Activated CD8-positive, alpha-beta T cell treated with anti-CD3 and anti-CD28 coated beads, Interleukin-2, amount 10 ng/mL, durations not matched to agents 7 days and 5 days (primary cell): ENCODE measurements at places on chromosomes 6 and 20.

DNA sequence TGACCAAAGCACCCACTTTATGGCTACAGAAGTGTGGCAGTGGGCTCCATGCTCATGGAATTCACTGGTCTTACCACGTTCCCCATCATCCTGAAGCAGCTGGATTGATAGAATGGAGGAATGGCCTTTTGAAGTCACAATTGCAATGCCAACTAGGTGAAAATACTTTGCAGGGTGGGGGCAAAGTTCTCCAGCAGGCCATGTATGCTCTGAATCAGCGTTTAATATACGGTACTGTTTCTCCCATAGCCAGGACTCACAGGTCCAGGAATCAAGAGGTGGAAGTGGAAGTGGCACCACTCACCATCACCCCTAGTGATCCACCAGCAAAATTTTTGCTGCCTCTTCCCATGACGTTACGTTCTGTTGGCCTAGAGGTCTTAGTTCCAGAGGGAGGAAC is 60.5 kb upstream of the GMDS start:
- no peak for DNase-seq

DNA sequence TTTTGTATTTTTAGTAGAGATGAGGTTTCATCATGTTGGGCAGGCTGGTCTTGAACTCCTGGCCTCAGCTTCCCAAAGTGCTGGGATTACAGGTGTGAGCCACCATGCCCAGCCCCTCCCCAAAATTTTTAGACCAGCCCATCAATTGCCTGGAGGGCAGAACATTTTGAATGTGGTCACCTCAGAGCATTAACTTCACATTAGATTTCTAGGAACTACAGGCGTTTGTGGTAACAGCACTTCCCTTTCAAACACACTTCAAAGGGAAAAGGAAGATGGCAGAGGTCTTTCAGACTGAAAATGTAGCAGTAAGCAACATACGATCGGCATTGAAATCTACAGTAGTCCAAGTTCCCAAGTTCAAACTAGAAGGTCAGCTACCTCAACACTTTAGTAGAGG is 12.3 kb upstream of the SLA2 start:
- DNase-seq: peak; percentile 63

DNA sequence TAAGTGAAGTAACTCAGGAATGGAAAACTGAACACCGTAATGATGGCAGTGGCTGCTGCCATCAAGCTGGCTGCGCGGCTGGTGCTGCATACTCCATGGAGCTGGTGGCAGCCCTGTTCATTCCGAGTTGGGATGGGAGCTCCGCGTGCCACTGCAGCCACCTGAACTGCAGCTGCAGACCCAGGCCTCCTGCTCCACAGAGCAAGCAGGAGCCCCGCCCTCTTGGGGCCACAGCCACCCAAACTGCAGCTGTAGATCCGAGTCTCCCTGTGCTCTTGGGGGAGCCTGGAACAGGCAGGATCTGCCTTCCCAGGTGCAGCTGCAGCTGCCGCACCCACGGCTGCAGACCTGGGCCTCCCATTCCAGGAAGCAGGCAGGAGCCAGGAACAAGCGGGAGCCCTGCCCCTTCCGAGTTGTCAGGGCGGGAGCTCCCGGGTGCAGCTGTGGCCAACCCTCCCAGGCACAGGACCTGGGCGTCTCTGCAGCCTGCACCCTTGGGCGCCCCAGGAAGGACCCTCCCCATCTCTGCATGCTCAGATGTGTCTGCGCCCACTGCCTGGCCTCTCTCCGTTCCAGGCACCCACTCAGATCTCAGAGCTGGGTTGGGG is 120.2 kb downstream of the GMPR start:
- DNase-seq: no peak

- DNase-seq: no peak
Measured at GRCh38 chr6:88177961-88178464, 11.9 kb upstream of the CNR1 start.

DNA sequence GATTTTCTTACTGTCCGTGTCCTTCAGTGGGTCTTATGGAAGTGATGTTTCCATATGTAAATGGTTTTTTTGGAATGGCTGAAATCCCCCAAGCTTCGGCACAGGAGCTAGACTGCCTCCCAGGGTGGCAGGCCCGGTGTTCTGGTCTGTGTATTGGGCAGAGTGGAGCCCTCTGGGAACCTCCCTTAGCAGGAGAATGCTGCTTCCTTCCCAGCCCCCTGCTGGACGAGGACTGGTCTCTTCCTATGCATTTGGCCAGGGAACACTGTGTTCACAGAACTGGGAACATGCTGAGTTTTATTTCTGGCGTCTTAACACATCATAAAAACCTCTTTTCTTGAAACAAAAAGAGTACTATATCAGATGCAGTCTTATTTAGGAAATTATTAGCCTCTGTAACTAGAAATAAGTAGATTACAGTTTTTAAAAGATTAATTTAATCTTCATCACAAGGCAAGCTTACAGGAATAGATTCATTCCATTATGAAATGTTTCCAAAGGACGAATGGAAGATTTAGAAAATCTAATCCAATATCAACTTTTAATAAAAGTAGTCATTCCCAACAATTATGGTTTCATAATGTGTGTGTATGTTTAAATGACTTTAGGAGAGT is 56.6 kb downstream of the SYTL3 start:
- no peak for DNase-seq

- DNase-seq: no peak
Measured at GRCh38 chr20:24350923-24351368, 118.5 kb upstream of the SYNDIG1 start.

GRCh38 chr6:13709689-13710551 is 1.7 kb downstream of the RANBP9 start:
- DNase-seq: peak; percentile 33

GRCh38 chr6:122947355-122947754 is 48.7 kb upstream of the CLVS2 start:
- DNase-seq: no peak

DNA sequence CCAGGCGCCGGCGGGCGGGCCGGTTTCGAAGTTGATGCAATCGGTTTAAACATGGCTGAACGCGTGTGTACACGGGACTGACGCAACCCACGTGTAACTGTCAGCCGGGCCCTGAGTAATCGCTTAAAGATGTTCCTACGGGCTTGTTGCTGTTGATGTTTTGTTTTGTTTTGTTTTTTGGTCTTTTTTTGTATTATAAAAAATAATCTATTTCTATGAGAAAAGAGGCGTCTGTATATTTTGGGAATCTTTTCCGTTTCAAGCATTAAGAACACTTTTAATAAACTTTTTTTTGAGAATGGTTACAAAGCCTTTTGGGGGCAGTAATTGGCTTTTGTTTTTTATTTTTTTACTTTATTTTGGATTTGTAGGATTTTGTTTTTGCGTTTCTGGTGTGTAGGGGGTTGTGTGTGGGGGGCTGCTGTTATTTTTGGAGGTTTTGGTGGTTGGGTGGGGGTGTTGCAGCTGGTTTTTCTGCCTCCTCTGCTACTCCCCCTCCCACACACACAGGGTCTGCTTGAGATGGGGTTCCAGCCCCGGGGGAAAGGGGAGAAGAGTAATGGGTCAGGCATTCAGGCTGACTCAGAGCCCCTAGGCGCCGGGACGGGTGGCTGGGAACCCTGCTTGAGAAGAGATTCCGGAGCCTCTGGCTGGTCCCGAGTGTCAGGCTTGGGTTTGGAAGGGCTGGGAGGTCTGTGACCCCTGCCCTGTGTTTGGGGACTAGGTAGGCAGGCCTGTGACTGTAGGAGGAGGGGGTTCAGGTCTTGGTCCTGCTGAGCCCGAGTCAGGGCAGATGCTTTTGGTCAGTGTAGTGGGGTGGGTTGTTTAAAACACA is 2.0 kb downstream of the CEBPB start:
- peak; percentile 90 for DNase-seq

DNA sequence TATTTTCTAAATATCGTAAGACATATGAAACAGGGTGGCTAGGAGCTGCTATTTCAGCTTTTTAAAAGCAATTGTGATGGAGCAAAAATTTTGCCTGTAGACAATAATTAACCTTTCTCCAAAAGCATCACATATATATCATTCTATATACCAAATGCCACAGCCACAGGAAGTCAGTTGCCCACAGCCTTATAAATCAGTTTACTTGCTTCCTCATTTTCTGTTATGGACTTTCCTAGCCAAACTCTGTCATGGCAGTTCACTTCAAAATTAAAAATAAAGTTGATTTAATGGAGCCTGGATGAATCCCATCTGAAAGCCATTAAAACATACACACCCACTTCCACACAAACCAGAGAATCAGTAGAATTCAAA is 93.4 kb upstream of the NHSL1 start:
- DNase-seq: no peak

- no peak for DNase-seq
Measured at GRCh38 chr6:18047406-18047805, 60.0 kb upstream of the KIF13A start.

DNA sequence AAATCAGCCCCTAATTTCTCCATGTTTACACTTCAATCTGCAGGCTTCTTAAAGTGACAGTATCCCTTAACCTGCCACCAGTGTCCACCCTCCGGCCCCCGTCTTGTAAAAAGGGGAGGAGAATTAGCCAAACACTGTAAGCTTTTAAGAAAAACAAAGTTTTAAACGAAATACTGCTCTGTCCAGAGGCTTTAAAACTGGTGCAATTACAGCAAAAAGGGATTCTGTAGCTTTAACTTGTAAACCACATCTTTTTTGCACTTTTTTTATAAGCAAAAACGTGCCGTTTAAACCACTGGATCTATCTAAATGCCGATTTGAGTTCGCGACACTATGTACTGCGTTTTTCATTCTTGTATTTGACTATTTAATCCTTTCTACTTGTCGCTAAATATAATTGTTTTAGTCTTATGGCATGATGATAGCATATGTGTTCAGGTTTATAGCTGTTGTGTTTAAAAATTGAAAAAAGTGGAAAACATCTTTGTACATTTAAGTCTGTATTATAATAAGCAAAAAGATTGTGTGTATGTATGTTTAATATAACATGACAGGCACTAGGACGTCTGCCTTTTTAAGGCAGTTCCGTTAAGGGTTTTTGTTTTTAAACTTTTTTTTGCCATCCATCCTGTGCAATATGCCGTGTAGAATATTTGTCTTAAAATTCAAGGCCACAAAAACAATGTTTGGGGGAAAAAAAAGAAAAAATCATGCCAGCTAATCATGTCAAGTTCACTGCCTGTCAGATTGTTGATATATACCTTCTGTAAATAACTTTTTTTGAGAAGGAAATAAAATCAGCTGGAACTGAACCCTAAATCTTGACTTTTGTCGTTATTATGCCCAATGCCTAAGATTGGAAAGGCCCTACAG is 4.5 kb downstream of the SOX4 start:
- DNase-seq: no peak

GRCh38 chr6:153301602-153302001 is 170.5 kb upstream of the RGS17 start:
- DNase-seq: no peak

DNA sequence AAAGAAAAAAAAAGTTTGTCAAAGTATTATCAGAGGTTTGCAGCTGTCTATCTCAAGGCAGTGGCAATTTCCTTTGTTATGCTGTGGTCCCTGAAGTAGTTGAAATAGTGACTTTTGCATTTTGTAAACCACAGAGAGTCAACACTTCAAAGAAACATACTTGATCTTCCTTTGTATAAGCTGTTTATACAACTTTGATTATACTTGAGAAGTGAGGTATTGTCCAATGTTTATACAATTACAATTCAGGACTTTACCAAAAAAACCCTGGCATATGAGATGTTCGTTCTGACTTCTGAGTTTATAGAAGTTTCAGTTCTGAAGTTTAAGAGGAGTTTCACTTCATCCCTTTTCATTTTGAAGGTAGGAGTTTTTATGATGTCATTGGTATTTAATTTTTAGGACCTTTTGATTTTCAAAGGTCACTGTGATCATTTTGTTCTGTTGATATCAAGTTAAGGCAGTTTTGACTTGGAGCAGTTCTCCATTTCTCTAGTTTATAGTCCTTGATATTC is 4.0 kb downstream of the STK4 start:
- DNase-seq: no peak

DNA sequence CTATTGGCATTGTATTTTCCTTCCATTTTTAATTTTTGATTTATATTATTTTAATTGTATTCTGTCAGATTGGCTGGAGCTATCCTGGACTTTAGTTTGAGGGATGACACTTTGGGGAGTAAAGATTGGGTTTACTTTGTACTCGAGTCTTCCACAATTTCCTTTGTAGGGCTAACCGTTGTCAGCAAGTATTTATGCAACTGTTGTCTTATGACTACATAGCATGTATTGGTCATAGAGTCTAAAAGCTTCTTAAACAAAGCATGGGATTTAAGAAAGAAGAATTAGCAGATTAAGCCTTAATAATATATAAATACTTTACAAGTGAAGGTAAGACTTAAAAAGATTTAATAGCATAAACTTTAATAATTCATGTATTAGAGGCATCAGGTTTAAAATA is 19.6 kb downstream of the FARS2 start:
- no peak for DNase-seq
